Pancreas (tissue), 10 donors: ENCODE measurements at places on chromosomes 11 and 22. TPM values are rescaled to one million over a fixed set of nuclear protein-coding genes. Genes with fewer than 3 reads are reported as not detected.

DNA sequence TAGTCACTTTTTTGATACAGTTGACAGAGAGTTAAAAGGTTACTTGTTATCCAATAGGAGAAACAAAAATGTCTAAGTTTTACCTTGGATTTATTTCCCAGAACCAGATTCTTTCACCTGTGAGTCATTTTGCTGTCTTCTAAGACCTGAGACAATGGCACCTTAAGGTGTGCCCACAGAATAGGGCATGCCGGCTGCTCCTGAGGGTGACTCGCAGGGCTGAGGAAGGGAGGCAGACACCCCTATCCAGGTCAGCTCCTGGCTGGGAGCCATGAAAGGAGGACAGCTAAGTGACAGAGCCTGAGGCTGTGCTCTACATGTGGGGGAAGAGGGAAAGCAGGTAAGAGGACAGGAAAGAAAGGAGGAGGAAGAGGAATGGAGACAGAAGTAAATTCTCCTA lies 67.8 kb downstream of the RASSF10 start:
- DNase-seq = no peak

- no peak for DNase-seq
Measured at GRCh38 chr22:50086526-50086925, 1.3 kb upstream of the MLC1 start.

DNA sequence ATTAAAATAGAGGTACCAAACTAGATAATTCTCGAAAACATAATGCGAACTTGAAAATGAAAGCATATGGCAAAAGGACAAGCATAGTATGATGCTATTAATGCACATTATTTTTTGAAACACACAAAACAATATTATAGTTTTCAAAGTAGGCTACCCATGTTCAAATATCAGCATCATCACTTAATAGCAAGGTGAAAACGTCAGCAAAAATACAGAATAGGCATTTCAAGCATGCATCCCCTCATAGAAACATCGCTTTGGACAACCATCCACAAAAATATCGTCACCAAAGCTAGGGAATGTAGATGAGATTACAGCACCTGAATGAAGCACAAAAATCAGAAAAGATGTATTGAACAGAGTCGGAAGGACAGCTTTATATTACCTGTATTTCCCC lies 814.5 kb upstream of the LRRC4C start:
- DNase-seq = no peak

- DNase-seq = no peak
Measured at GRCh38 chr11:33900159-33900840, 8.4 kb upstream of the LMO2 start.

DNA sequence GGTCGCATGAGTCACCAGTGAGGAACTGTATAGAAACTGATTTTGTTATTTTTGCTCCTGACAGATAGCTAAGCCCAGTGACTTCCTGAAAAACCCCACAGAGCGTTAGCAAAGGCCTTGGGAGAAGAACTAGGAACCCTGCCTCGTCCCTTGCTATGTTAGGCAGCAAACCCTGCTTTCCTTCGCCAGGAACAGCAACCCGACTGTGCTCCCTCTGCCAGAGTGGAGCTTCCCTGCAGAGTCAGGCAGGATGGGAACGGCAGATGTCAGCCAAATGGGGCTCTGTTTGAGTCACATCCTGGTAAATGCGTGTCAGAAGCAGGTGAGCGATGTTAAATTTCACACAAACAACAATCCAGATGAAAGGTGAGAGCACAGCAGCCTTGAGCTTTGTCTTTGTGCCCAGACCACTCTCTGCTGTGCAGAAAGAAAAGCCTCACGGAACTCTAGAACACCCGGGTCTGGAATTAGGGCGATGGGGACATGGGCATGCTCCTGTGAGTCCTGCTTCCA lies 186.6 kb downstream of the ADAMTS15 start:
- no peak for DNase-seq

DNA sequence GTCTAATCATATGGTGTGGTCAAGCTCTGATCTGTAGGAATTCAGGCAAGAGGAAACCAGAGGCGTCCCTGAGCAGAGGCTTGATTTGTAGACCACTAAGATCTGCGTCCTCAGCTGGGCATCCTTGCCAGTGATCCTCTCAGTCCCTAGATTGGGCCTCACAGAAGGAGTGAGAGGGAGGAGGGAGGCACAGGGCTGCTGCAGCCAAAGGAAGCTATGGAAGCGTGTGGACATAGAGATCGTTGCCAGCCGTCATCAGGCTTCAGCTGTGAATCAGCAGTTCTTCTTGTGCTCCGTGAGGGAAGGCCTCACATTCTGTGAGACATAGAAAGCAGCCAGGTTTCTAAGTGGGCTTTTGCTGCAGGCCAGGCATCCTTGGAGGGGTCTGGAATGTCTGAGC lies 254.6 kb upstream of the KIRREL3 start:
- DNase-seq = no peak

GRCh38 chr22:36160499-36160942 lies at the start of gene APOL3:
Gene APOL3, minus strand, starts transcription at chr22:36160755. Its CDS starts 11,700 bp downstream, at chr22:36149055.
- DNase-seq = no peak

GRCh38 chr11:134585666-134586610 lies 173.9 kb upstream of the B3GAT1 start:
- no peak for DNase-seq

- no peak for DNase-seq
Measured at GRCh38 chr22:43201486-43202219, 14.7 kb upstream of the TTLL12 start.

GRCh38 chr22:23898006-23898974 lies 4.1 kb downstream of the MIF start:
- no peak for DNase-seq

- DNase-seq = no peak
Measured at GRCh38 chr11:48141475-48142122, 75.0 kb upstream of the OR4B1 start.

DNA sequence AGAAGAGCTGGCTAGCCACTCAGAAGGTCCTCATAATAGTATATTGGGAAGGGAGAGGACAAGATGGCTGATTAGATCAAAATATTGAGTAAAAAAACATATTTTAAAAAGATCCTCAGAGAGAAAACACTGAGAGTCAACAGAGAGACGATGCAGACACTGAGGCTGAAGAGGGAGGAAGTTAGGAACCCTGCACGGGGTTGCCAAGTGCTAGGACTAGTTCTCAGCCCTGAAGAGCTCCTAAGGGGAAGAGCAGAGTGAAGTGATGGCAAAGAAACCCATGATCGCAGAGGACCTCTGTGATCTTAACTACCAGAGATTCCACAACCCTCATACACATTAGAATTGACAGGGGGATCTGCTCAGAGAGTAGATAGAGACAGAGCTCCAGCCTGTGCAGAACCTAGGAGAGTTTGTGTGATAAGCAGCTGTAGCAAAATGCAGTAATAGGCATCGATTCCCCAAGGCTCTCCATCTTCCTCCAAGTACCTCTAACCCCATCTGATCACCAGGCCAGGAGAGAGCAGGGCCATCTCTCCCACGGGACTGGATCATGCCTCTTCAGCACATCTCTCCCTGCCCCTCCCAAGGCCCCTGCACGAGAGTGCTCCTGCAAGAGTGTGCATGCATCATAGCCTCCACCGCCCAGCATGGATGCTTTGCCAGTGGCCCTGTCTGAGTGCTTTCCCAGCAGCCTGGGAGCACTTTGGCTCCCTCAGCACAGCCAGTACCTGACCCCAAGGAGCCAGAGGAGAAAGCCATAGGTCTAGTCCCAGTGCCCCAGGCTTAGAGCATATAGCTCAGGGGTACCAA lies 41.2 kb upstream of the ARL14EP start:
- no peak for DNase-seq

- DNase-seq = peak; percentile 84
Measured at GRCh38 chr11:68297812-68298658, 14.4 kb upstream of the LRP5 start.

DNA sequence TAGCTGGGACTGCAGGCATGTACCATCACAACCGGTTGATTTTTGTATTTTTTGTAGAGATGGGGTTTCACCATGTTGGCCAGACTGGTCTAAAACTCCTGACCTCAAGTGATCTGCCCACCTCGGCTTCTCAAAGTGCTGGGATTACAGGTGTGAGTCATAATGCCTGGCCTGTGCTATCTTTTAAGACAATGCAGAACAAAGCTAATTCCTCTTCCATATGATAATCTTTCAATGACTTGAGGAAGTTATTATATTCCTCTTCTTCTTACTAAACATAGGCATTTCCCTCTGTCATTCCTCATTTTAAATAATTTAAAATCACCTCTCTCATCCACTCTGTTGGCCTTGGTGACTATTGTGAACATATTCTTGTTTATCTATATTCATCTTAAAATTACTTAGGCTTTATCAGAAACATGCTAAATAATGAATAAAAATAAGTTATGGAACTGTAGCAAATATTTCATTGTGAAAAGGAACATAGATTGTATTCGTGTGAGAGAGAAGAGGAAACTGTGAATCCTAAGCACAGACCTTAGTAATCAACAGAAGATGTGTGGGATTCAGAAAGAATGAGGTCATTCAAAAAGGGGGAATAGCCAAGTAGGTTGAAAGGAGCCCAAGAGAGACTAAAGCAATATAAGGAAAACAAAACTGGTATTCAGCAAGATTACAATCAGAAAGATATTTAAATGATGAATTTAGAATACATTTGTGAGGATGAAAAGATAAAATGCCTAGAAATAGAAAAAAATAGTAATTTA lies 269.4 kb downstream of the TTC28 start:
- no peak for DNase-seq

- no peak for DNase-seq
Measured at GRCh38 chr11:66048547-66049323, at the start of gene GAL3ST3. Gene GAL3ST3, minus strand, starts transcription at chr11:66049161. Its CDS starts 3,746 bp downstream, at chr11:66045415.

- DNase-seq = no peak
Measured at GRCh38 chr11:29518389-29519174, 498.2 kb downstream of the KCNA4 start.

DNA sequence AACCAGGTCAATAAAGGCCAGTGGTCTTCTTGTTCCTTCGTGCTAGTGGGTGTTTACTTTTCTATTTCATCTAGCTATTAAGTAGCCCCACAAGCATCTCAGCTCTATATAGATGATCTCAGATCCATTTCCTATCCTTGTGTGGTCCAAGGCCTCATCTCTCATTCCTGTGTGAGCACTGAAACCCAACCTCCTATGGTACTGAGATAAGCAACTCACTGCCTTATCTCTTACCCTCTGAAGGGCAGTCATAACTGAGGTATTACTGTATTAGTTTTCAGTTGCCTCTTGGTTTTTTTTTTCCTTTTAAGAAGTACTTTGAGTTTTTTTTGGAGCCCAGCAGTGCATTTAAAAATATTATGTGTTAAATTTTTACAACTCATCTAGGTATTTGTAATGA lies 28.3 kb downstream of the ACER3 start:
- no peak for DNase-seq

DNA sequence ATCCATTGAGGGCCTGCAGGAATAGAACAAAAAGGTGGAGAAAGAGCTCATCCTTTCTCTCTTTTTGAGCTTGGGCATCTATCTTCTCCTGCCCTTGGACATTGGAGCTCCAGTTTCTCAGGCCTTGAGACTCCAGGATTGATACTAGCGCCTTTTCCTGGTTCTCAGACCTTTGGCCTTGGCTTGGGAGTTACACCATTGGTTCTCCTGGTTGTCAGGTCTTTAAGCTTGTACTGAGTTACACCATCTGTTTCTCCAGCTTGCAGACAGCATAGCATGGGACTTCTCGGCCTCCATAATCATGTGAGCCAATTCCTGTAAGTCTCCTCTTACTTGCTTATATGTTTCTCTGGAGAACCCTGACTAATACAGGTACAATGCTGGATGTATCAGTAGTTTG lies 72.6 kb downstream of the GRK3 start:
- no peak for DNase-seq

GRCh38 chr11:116473790-116474346 lies 298.9 kb downstream of the BUD13 start:
- no peak for DNase-seq

DNA sequence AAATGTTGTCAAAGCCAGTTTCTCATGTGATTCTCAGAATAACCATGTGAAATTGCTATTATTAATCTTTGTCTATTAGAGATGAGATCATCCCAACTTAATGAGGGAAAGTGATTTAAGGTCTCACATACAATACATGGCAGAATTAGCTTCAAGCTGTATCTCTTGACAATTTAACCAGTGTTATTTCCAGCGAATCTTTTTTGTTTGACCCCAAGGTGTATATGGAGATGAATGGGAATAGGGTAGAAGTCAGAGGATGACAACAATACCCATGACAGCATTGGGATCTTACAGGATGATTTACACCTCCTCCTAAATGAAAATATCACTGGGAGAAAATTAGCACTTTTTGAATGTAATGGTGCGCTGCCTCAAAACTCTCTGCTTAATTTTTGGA lies 290.8 kb upstream of the LUZP2 start:
- no peak for DNase-seq

- no peak for DNase-seq
Measured at GRCh38 chr11:31767066-31767465, 44.1 kb downstream of the PAX6 start.

DNA sequence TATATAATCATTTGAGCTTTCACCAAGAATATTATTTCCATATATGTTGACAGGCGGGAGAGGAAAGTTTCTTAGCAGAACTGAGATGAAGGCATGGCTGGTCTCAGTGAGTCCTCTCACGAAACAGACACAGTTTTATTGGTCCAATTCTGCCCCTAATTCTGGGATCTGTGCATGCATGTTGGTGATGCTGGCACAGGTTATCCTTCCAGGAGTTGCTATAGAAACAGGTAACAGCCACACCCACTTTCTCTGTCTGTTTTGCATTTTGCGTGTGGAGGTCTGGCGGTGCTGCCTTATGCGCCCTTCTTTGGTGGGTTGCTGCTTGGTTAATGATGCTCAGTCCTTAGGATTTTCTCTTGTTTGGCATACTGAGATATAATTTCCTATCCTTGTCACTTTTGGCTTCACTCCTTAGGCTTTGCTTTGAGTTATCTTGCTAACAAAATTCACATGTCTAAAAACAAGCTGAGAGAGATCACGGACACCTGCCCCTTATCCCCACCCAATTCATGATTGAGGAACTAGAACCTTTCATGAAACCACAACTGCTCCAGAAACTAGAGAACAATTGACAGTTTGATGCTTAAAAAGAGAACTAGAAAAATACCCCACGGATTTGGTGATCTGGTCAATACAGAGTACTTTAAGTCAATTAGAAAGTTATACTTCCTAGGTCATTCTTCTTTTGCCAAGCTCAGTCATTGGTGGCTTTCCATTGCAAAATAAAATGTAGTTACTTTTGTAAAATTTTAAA lies 189.3 kb downstream of the FAT3 start:
- no peak for DNase-seq

- no peak for DNase-seq
Measured at GRCh38 chr11:8805296-8805695, 105.7 kb upstream of the AKIP1 start.

Gene C22orf31
- total RNA-seq = not detected

Gene WNT11
- 6.7 TPM for total RNA-seq

Gene PHOX2A
- not detected for total RNA-seq

Gene APOL6
- 4.7 TPM for total RNA-seq

Gene GRM5
- total RNA-seq = 0.06 TPM

Gene FIBIN
- total RNA-seq = 1.0 TPM

Gene SAAL1
- total RNA-seq = 4.9 TPM

Gene SLC25A45
- 16.7 TPM for total RNA-seq

Gene DPP3
- total RNA-seq = 19.9 TPM

Gene ZNRF3
- 5.9 TPM for total RNA-seq

Gene JRKL
- 7.0 TPM for total RNA-seq

Gene C22orf42
- 0.75 TPM for total RNA-seq

Gene UBQLNL
- 0.23 TPM for total RNA-seq

Gene TMEM45B
- total RNA-seq = 1.3 TPM

Gene PGA5
- total RNA-seq = not detected
